AG10803 (cell line): ENCODE measurements at places on chromosomes 13 and 19.

GRCh38 chr13:51067706-51068105 lies 43.4 kb downstream of the C13orf42 start:
- no peak for DNase-seq

- peak; percentile 40 for DNase-seq
Measured at GRCh38 chr19:36420961-36421748, 2.7 kb upstream of the ZFP82 start.

DNA sequence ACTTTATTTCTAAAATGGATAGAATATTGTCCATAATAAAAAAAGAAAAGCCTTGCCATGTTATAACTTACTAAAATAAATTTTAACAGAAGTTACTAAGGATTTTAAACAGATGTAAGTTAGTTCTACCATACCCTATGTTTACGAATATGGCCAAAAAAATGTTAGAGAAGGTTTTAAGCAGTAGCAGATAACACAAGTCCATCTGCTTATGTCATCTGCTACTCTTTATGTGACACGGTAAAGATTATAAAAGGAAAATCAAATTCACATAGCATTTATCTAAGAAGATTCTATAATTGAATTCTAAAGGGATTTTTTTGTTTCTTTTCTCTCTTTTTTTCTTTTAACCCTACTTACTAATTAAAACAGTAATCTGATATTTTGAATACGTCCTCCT lies 114.2 kb upstream of the MIR17HG start:
- no peak for DNase-seq

- DNase-seq: no peak
Measured at GRCh38 chr19:45501730-45502014, 3.4 kb downstream of the PPM1N start.

GRCh38 chr13:44668688-44669087 lies 92.6 kb upstream of the TSC22D1 start:
- DNase-seq: no peak

- DNase-seq: no peak
Measured at GRCh38 chr19:37564624-37565369, 29.8 kb downstream of the ZNF571 start.

GRCh38 chr13:93268327-93269028 lies 41.9 kb downstream of the GPC6 start:
- no peak for DNase-seq

GRCh38 chr19:44757057-44757734 lies 8.7 kb downstream of the BCL3 start:
- peak; percentile 65 for DNase-seq

DNA sequence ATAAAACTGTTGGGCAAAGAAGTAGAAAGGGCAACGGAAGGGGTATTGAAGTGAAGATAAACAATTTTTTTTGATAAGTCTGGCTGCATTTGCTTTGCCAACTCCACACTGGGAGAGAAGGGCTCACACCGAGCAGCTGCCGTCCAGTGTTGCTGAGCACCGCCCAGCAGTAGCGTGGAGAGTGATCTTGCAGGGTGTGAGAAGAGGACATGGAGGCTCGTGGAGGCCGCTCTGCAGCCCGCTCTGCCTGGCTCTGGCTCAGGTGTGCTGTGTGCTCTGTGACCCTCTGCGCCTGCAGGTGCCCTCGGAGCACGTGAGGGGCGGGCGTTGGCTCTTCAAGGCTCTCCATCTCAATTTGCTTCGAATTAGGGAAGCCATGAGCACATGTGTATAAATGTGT lies 35.9 kb upstream of the TEX29 start:
- DNase-seq: no peak

DNA sequence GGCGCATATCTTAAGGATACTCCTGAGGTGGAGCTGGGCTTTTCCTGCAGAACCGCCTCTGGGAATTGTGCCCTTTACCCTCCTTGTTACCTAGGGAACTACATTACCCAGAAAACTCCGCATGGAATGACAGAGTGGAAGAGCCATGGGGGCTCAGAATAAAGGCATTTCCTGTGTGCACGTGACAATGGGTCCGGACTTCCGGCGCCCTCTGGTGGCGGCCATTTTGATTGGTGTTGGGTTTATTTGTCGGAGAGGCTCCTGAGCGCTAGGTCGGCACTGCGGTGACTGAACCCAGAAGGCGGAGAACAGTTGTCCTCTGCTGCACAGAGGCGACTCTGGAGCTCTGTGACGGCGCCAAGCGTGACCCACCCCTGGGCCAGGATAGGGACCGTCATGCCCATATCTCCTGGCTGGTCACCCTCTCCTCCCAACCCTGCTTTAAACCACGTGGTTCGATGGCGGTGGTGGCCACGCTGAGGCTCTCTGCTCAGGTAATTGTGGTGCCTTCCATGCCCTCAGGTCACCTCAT lies at the start of gene ZNF587B:
Gene ZNF587B (plus strand): TSS at position 229 of the 532 bp plus-strand sequence. CDS start 230 bp downstream, at position 459.
- DNase-seq: no peak

- DNase-seq: no peak
Measured at GRCh38 chr19:38288123-38288855, 15.8 kb upstream of the C19orf33 start.

DNA sequence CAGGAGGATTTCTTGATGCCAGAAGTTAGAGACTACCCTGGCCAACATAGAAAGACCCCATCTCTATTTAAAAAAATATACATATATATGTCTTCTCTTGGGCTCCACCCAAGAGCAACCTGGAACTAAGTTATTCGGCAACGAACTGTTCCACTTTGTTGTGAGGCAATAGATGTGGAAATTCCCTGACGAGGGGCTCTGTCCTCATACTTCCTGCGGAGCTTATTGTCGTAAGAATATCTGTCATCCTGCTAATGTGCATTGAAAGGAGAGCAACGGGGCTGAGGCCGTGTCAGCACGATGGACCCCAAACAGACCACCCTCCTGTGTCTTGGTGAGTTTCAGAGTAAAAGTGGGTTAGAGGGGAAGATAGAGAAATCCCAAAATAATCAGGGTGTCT lies at the start of gene FCAR:
Gene FCAR (plus strand): TSS at position 246 of the 400 bp plus-strand sequence. CDS start 55 bp downstream, at position 301.
- DNase-seq: no peak
